Left ventricle myocardium inferior (tissue), 1 donor: ENCODE measurements at places on chromosomes 6 and 20.

DNA sequence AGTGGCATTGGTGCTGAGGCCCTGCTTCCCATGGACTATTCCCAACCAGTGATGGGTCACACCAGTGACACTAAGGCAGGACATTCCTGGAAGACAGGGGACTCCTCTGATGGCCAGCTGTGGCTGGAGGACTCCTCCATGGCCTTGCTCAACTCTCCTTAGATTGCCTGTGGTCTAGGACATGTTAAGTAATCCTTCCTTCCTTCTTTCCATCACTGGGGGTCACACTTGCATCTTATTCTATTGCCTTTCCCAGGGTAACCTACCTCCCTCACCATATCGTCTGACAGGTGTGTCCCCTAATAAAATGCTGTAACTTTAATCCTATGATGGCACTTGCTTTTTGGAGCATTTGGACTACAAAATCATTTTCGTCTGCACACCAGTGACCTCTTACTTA is 24.5 kb upstream of the HLA-A start:
- no peak for DNase-seq

GRCh38 chr6:40896696-40897095 is 142.3 kb downstream of the UNC5CL start:
- no peak for DNase-seq

DNA sequence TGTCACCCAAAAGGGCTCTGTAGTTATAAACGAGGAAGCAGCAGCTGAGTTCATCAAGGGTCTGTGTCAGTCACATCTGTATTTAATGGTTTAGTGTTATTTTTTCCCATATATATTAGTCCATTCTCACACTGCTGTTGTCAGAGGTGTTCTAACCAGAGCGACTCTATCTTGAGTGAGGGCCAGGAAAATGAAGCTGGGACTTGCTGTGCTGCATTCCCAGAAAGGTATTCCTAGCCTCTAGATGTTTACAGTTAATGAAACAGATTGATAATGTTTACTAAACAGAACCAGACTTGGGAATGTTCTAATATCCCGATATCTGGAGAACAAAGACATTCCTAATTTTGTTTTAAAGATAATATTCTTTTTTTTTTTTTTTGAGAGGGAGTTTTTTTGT is 48.0 kb upstream of the SEC63 start:
- no peak for DNase-seq

DNA sequence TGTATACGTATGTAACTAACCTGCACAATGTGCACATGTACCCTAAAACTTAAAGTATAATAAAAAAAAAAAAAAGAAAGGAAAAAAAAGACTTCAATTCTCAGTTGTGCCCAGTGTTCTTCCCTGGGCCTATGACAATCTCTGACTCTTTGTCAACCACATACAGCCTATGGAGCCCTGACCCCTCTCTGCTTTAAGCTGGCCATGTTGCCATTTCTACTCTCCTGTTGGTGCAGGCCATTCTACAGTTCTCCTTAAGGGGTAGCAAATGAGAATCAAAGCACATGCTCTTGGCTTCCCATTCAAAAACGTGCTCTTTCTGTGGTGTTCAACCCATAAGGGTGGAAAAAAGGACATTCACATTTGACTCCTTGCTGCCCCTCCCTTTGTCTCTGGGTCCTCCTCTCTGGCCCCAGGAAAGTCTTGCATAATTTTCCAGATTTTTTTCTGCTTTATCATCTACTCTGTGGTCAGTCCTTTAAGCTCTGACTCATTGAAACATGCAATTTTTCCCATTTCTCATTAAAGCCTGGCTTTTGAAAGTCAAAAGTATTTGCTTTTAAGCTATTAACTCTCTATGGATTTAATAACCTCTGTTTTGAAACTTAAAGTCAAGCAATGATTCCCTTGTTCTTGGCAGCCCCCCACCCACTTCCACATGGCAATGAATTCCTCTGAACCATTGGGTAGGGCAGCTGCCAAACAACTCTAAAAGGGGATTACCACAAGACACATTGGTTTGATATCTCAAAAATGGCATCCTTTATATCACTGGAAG is 208.6 kb upstream of the MCHR2 start:
- no peak for DNase-seq

- DNase-seq = no peak
Observed at GRCh38 chr6:95848717-95849116, 167.1 kb upstream of the FUT9 start.

DNA sequence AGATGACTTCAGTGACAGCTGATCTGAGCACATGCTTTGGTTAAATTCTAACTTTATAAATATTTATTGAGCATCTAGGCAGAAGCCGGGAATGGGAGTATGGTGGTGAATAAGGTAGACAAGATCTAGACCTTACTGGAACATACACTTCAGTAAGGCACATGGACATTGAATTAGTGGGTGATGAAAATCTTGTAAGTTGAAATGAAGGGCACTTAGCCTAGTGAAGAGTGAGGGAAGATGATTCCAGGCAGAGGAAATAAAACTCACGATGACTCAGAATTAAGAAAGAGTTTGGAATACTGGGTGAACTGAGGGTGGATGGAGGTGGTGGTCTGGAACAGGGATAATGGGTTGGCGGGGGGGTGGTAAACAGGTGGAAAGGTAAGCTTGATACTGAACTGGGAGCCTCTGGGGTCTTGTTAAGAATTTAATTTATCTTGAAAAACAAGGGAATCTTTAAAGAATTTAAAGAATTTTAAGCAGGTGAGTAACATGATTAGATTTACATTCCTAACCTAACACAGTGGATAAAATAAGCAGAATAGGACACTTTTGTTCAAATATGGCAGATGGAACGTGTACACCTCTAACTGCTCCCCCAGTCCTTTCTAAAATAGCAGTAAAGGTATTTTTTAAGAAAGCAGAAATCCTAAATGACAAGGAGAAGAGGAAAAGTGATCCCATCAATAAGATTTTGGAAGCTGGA is 75.2 kb upstream of the ARHGAP18 start:
- DNase-seq = no peak

DNA sequence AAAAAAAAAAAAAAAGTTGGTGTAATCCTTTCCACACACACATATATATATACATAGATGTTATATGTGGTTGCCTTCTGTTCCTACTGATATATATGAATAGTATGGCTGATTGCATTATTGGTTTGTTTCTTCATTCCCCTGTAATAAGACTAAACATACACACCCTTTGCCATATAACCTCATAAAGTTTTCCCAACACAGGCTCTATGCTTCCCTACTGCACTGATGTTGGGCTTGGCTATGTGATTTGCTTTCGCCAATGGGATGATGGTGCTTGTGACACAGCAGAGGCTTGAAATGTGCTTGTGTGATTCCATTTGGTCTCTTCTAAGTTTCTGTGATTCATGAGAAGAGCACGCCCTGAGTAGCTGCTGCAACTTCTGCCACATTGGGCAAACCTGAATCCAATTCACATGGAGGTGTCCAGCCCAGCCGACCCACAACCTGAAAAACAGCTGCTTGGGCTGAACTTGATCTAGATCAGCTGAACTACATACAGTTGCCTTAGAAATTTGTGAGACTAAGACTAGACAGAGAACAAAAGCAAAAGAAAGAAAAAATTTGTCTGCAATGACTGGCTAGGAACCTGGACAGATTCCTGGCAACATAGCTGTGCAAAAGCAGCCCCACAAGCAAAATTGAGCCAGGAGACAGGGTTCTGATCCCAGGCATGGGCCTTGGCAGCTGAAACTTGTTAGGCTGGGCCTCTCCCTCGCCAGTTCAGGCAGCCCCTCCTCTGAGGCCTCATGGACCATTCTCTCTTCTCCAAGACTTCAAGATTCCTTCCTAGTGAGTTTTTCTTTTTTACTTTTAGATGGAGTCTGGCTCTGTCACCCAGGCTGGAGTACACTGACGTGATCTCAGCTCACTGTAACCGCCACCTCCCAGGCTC is 13.4 kb upstream of the TBC1D20 start:
- DNase-seq = no peak

GRCh38 chr6:89387516-89388201 is 24.4 kb downstream of the RRAGD start:
- no peak for DNase-seq

GRCh38 chr20:63172726-63173125 is 43.2 kb downstream of the YTHDF1 start:
- DNase-seq = no peak

DNA sequence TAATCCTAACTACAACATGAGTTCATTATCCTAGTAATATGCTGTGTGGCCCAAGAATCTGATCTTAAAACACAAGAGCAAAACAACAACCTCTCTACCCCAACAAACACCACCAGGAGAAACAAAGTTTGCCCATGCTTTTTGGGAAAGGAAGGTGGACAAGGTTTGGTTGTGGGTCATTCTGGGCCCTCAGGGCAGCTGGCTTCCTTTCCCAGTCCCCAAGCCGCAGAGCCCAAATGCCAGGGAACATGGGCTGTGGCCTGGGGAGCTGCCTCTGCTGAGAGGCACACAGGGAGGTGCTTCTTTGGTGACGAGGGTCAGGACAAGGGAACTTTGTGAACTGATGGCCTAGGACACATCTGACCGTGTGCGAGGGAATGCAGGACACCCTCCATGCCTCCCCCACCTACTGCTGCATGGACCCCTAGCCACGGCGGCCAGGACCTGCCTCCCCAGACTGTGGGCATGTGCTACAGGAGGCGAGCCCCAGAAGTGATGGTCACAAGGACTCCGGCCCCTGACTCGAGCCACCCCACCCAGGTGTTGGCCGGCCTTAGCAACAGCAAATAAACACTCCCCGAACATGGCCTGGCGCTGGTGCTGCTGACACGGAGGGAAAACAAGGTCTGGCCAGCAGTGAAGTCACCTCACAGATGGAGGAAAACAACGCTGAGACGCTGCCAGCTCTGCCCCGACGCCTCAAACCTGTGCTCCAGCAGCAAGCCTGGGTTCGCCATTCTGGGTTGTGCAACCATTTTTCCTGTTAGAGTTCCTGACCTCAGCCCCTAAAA is 55.6 kb downstream of the RRBP1 start:
- peak; percentile 57 for DNase-seq

DNA sequence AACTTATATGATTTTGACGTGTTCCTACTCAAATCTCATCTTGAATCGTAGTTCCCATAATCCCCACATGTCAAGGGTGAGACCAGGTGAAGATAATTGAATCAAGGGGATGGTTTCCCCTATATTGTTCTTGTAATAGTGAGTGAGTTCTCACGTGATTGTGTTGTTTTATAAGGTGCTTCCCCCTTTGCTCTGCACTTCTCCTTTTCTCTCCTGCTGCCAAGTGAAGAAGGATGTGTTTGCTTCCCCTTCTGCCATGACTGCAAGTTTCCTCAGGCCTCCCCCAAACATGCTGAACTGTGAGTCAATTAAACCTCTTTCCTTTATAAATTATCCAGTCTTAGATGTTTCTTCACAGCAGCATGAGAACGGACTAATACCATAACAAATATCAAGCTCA is 83.2 kb downstream of the MANEA start:
- DNase-seq = no peak

DNA sequence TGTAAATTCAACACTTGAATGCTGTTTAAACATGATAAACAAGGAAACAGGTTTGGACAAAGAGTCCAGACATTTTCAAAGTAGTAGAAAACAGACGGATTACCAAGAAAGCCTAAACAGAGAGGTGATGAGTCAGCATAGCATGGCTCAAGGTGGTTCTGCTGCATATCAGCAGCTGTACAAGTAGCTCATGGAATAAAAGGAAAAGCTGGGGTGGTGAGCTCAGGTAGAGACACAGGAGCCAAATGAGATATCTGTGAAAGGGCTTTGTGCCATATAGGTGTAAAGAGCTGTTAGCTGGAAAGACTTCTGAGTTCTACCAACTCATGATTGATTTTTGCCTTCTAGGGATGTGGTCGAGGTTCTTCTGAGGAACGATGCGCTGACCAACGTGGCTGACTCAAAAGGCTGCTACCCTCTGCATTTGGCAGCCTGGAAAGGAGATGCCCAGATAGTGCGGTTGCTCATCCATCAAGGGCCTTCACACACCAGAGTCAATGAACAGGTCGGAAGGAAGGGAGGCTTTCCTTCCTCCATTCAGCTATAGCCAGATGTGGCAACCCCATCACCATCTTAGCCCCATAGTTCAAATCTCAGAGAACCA is 80.7 kb downstream of the ANKS1A start:
- DNase-seq = no peak

DNA sequence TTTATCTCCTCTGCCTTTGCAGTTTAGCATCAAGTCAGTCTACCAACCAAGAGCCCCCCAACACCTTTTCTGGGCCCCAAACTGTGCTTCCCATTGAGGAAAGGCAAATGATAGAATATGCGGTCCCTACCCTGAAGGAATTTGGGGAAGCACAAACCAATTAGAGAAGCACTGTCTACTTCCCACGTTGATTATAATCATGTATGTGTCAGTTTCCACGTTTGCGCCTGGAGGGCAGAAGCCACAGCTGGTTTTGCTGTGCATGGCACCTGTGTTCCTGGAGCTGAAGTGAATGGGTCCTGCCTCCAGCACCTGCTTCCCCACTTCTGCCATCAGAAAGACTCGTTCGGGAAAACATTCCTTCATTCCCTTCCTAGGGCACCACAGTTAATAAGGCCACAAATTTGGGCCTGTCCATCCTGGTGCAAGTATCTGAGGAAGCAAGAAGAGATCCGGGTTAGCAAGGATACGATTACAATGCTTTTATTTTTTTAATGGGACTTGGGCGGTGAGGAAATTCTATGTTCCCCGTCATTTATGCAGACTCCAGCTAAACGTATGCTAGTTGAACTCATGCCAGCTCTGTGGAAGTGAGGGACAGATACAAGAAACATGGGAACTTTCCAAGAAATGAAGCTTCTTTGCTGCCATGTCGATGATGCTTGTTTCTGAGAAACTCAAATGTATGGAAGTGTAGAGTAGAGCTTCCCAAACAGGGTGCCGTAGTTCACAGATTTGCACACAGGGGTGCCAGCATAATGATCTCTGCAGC is 333.5 kb downstream of the NRN1 start:
- DNase-seq = no peak

DNA sequence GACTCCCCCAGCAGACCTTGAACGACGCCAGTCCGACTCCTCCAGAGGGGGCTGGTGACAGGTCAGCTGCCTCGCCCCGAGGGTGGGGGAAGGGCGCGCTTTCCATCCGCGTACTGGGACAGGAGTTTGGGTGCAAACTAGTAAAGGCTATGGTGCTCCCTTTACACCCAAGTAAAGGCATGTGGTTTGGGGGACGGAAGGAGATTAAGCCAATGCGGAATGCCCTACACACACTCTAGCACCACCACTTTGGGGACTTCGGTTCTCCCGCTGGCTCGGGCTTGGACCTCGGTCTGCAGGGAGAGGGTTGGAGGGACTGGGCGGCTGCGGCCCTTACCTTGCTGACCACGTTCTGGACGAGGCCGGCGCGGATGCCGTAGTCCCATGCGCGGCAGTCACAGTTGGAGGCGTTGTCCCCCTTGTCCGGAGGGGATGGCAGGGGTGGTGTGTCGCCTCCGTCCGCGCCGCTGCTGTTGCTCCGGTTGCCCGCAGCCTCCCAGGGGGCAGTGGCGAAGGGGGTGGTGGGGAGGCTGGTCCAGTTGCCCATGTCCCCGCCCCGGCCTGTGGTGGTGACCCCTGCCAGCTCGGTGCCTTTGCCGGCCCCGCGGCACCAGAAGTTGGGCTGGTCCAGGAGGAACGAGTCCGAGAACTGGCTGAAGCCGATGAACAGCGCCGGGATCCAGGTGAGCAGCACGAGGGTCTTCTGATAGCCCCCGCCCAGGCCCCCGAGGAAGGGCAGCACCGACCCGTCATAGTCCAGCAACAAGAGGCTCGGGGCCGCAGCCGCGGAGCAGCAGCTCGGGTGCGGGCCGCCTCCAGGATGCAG is 1.1 kb downstream of the SLC22A23 start:
- no peak for DNase-seq
